Endodermal cell (in vitro differentiated cells): ENCODE measurements at places on chromosomes 4 and X. TPM values are rescaled to one million over a fixed set of nuclear protein-coding genes. Genes with fewer than 3 reads are reported as not detected.

Gene CCDC110
- total RNA-seq, result 0.26 TPM in 1 of 2 replicates, not detected in the other

DNA sequence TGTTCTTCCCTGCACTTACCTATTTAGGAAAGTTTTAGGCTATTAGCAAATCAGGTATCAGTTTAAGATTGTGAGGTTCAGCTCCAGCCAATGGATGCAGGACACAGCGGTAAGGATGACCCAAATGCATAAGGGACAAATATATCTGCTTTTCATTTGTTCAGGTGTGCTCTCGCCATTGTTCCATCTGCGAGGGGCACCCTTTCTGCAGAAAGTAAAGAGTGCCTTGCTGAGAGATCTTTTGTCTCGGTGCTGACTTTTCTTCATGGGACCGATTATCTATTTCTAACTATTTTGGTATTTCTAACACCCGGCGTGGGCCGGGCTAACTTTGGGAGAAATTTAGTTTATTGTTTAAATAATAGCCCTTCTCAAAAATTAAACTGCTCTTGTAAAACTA lies 49.0 kb downstream of the CCDC149 start:
- no peak for DNase-seq

Gene CXCL8
- not detected in 3 replicates for total RNA-seq

GRCh38 chr4:42871671-42872290 lies 20.7 kb upstream of the GRXCR1 start:
- DNase-seq, result no peak

GRCh38 chr4:123990310-123990870 lies 593.8 kb downstream of the SPRY1 start:
- DNase-seq, result no peak

GRCh38 chr4:89551191-89551590 lies 243.6 kb upstream of the GPRIN3 start:
- DNase-seq, result no peak

- DNase-seq, result no peak
These were observed 126.9 kb upstream of the TAPT1 start for GRCh38 chr4:16353165-16353564.

DNA sequence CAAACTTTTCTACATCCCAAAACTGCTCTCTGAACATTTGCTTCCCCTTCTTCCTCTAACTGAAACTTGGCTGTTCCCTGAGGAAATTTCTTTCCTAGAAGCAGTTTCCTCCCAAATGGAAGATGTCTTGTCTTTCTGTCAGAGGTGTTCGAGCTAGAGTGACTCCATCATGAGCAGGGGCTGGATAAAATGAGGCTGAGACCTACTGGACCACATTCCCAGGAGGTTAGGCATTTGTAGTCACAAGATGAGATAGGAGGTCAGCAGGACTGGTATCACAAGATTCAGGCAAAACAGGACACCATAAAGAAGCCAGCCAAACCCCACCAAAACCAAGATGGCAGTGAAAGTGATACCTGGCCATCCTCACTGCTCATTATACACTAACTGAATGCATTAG lies 35.8 kb upstream of the PGRMC2 start:
- DNase-seq, result no peak

DNA sequence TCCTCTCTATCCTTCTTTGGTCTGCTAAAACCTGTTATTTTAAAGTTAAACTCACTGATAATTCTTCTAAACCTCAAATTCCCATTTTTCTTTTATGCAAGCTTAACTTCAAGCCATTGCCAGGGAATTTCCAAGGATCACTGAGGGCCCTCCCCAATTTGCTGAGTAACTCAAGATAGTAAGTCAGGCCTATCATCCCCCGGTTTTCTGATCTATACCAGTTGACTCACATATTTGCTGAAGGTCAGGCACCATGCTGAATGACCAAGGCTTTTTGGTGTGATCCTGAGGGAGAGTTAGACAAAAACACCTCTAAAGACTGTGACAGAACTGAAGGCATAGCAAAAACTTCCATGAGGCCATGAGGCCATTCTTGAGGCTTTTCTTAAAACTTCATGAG lies 1301.9 kb downstream of the PCDH7 start:
- DNase-seq, result no peak

DNA sequence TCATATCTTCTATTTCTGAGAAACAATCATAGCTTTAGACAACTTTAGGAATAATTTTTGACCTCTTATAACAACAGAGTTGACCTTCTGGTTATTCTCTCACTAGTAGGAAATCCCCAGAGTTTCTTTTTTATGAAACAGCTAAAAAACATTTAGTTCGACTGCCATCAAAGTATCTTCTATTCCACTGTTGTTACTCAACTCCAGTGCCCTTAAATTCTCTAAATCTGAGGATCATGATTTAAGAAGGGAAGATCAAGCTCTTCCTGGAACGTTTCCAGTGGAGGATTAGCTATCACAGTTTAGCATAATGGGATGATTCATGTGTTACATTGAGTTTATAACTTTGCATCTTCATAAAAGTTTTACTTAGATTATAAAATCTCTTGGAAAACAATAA lies 134.9 kb upstream of the VEGFC start:
- DNase-seq, result no peak

- DNase-seq, result no peak
These were observed 156.2 kb downstream of the GABRB1 start for GRCh38 chr4:47187608-47188007.

Gene SEPTIN6
- total RNA-seq, result 18.7 to 32.9 TPM (median 24.0 TPM) in 3 replicates

DNA sequence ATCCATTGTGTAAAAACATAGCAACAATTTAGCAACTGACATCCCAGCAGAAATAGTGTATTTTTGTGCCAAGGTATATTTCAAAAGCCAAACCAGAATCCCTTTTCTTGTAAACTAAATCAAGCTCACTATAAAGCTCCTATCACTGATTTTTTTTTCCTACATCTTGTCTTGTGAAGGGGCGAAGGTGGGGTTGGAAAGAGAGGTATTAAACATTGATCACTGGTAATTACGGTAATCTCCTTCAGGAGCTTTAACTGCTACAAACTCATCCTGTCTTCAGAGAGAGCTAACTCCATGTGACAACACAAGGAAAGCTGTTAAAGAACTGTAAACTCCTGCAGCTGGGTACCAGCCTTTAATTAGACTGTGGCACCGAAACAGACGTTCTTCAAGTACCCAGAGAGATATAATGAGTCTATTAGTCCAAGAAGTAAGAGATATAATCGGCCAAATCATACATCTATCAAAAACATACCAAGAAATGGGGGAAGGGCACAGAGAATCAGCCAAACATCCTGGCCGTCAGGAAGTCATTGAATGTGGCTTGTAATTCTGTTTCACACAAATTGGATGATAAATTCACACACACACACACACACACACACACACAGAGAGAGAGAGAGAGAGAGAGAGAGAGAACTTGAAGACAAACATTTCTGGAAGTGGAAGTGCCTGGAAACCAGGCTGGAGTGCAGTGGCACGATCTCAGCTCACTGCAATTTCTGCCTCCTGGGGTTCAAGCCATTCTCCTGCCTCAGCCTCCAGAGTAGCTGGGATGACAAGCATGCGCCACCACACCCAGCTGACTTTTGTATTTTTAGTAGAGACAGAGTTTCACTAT lies 111.9 kb upstream of the PPARGC1A start:
- DNase-seq, result no peak

- DNase-seq, result no peak
These were observed 570.4 kb upstream of the DIPK2B start for GRCh38 chrX:45771114-45771513.

GRCh38 chr4:116016201-116016600 lies 902.8 kb upstream of the NDST4 start:
- no peak for DNase-seq

DNA sequence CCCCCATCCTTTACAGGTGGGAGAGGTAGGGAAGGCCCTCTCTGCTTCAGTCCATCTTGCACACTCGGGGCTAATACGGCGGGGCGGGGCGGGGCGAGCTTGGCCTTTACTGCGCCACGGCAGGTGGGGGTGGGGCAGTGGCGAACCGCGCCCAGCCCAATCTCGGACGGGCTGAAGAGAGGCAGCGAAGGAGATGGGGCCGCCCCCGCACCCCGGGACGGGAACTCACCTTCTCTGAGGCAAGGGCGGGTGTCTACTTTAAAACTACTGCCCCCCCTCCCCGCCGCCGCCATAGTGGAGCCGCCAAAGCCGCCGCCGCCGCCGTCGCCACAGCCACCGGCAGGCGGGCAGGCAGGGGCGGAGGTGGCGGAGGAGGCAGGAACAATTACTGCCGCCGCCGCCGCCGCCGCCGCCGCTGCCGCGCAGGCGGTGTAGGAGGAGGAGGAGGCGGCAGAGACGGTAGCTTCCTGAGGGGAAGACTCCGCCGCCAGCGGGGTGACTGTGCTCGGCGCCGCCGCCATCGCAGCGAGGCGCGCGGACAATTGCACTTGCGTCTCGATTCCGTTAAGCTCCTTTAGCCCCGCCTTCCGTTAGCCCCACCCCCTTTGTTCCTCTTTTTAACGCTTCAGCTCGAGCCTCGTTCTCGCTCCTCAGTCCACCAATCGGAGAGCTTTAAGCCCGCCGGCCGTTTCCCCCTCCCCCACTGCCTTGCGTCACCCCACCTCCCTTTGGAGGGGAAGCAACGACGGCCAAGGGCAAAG lies at the start of gene ZMAT1:
Gene ZMAT1, minus strand, starts transcription at position 540 of the 761 bp plus-strand sequence. Its CDS starts 19 bp downstream, at position 521.
- DNase-seq, result peak; percentile 94

DNA sequence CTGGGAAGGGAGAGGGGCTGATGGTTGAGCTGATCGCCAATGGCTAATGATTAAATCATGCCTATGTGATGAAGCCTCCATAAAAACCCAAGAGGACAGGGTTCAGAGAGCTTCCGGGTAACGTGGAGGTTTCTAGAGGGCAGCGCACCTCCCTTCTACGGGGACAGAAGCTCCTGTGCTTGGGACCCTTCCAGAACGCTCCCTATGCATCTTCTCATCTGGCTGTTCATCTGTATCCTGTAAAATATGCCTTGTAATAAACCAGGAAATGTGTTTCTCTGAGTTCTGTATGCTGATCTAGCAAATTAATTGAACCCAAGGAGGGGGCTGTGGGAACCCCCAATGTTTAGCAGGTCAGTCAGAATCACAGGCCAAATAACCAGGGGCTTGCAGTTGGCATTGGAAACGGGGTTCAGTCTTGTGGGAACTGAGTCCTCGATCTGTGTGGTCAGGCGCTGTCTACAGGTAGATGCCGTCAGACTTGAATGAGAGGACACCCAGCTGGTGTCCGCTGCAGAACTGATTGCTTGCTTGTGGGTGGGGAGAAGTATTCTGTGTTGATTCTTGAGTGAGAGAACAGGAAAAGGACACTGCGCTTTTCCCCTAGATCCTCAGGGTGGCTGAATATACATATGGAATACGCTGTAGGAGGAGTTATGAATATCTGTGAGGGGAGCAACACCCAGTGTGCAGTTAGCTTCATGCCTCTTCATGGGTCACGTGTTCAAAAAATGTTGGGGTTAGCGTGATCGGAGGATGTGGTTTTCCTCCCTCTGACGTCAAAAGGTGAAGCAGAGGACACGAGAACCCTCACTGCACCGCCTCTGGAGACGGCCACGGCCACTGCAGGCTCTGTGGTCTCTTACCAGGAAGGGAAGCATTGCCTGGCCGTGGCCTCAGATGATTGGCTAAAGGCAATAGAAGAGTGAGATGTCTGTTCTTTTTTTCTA lies 29.2 kb downstream of the HTT-AS start:
- DNase-seq, result no peak
